ENCODE measurements at places on chromosomes 2 and 18. TPM values are rescaled to one million over a fixed set of nuclear protein-coding genes. Genes with fewer than 3 reads are reported as not detected.

MLPH gene
- 327 TPM for total RNA-seq

SDC1 gene
- 148 TPM for total RNA-seq

SKA1 gene
- 11.9 TPM for total RNA-seq

PRKD3 gene
- total RNA-seq: 12.7 TPM

TWIST2 gene
- 17.4 TPM for total RNA-seq

TRAPPC12 gene
- 64.7 TPM for total RNA-seq

COBLL1 gene
- total RNA-seq: 4.2 TPM

SERTAD2 gene
- 10.9 TPM for total RNA-seq

DNAJC5G gene
- not detected for total RNA-seq
